ENCODE measurements at places on chromosomes 12 and 14.

GRCh38 chr14:74879427-74880182 lies 2.1 kb upstream of the DLST start:
- no peak for DNase-seq

DNA sequence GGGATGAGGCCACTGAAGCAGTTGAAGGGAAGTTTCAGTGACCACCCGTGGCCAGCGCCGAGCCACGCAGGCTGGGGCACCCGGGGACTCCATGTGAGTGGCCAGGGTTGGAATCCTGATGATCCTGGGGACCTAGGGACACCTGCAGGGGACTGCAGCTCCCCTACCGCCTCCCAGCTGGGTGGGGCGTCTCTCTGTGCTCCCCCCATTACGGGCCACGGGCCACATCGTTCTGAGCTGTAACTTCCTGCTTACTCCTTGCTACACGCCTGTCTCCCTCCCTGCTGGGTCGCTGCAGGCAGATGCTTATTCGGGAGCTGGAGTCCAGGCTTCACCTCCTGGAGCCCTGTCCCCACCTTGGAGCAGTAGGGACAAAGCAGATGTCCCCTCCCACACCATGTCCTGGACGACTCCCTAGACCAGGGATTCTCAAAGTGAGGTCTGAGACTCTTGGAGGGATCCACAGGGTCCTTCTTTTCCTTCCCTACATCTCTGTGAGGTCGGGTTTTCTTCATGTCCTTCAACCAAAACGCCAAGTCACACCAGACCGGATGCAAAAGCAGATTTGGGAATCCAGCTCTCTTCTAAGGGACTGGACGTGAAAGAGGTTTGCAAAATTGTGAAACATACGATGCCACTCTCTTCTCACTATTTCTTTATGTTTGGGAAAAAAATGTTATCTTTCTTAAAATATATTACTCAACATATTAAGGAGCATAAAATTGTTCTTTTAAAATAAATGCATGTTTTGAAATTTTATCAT lies 85.9 kb upstream of the NCOR2 start:
- DNase-seq, result no peak

- no peak for DNase-seq
Measured at GRCh38 chr14:31968107-31968810, 108.8 kb upstream of the ARHGAP5 start.

GRCh38 chr12:89051065-89051677 lies 301.1 kb downstream of the DUSP6 start:
- no peak for DNase-seq

- no peak for DNase-seq
Measured at GRCh38 chr12:62192903-62193250, 67.3 kb upstream of the USP15 start.

- no peak for DNase-seq
Measured at GRCh38 chr12:10722502-10722904, 620 bp downstream of the YBX3 start.
